ENCODE measurements at places on chromosomes 3 and 15.
A peak's percentile ranks its signal among the peaks of the same experiment; 100 is the strongest.

GRCh38 chr15:32878342-32878741, 160.5 kb downstream of the GREM1 start:
- DNase-seq: no peak

DNA sequence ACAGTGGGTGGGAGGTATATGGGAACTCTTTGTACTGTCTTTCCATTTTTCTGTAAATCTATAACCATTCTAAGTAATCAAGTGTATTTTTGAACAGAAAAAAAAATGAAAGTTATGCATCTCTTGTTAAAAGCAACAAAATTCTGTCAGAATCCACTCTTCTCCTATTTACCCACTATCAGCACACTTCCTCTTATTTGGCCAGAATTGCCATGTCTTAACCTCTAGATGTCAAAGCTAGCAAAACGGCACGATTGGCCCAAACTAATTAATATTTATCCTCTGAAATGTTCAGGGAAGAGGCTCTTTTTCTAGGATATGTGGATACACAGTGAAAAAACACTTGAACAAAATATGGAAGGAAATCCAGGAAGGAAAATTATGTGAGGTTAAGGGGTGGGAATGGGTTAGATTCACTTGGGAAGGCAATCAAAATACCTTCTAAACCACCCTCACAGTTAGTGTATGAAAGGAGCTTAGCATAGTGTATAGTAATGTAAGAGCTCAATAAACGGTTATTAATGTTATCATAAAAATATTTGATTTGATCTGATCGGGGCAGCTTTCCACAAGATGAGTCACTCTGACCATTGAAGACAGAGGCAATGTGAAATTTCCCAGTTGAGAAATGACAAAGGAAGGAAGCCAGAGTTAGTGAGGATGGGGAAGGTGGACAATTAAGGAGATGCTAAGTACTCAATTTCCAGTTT, 20.1 kb upstream of the TGFBR2 start:
- DNase-seq: no peak

- DNase-seq: no peak
Measured at GRCh38 chr3:46466273-46466672, 1.6 kb upstream of the LTF start.

DNA sequence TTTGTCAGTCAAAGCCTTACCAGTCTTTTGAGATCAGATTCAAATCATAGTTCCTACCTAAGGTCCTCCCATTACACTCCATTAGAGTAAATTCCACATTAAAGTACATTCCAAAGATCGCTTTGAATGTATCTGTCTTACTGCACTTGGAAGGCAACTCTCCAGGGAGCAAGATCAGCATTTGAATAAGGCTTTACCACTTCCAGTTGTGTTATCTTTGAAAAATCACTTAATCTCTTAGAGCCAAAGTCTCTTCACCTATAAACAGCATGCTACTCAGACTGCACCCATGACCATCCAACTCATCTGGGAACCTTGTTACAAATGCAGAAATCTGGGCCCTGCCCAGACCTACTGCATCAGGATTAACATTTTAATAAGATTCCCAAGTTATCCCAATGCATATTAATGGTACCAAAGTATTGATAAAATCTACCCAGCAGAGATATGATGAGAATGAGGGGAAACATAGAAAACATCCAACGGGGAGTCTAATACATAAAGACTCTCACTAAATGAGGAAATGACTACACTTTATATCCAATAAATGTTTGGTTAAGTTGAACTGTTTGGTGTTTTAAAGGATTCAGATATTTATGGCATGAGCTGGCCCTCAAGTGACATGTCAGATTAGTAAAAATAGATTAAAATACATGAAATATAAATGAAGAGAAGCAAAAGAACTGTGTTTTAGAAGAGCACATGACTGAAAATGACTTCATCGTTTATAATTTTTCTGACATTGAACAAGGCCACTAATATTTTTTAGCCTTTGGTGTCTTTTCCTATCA, 75.9 kb downstream of the TNIK start:
- DNase-seq: no peak

DNA sequence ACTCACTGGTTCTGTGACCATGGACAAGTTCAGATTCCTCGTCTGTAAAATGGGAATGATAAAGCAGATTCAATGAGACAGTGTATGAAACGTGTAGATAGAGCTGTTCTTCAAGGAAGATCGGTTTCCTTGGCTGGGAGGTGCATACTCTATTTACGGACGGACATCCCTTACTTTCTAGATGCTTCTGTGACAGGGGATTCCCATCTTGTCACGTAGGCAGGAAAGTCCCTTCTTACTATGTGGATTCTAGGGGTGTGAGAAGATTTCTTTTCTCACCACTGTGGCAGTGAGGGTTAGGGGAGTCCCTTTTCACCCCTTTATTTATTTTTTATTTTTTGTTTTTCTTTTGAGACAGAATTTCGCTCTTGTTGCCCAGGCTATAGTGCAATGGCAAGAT, 180.9 kb upstream of the TBL1XR1 start:
- no peak for DNase-seq

GRCh38 chr3:56630966-56631365, 52.1 kb downstream of the TASOR start:
- no peak for DNase-seq

DNA sequence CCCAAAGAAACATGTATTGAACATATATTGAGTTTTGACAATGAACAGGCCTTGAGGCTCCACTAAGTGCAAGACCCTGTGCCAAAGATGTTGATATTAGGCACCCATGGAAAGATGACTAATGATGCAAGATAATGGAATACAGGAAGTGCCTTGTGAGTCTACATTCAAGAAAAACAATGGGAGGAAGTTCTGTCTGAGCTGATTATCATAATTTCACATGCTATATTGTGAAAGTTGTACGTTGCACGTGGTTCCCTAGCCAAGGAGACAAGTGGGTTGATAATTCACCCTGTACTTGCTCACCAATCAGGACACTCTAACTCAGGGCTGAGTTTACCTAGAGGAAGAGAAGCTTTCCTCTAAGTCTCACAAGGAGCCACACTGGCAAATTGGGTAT, 186.9 kb upstream of the STAC start:
- no peak for DNase-seq

GRCh38 chr3:100893590-100893989, 99.6 kb downstream of the ABI3BP start:
- peak; percentile 56 for DNase-seq

DNA sequence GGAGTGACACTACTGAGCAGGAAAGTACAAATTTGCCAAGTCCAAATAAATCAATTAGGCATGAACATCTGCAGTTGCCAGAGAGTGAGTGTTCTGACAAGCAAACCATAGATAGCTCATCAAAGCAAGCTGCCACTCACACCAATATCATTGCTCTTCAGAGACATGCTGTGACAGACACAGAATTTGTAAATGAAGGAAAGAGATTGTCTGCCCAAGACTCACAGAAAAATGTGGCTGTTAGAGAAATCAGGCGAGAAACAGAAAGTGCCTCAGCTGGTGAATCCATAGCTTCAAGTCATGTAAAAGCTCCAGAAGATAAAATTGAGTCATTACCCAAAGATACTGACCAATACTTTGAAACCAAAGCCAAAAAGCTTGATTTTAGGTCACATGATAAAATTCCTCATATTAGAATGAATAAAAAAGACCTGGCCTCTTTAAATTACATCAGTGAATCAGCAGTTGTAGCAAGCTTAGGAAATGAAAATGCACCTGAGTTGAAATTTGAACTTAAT, 50.8 kb downstream of the CRYBG3 start:
- no peak for DNase-seq

- DNase-seq: no peak
Measured at GRCh38 chr3:78761126-78761525, 1006.7 kb downstream of the ROBO1 start.

Measured in H7 (cell line).